T-helper 17 cell (primary cell): ENCODE measurements at places on chromosomes 4 and X.

- DNase-seq, result peak; percentile 23
These were observed 28.0 kb upstream of the CD40LG start for GRCh38 chrX:136619899-136620505.

DNA sequence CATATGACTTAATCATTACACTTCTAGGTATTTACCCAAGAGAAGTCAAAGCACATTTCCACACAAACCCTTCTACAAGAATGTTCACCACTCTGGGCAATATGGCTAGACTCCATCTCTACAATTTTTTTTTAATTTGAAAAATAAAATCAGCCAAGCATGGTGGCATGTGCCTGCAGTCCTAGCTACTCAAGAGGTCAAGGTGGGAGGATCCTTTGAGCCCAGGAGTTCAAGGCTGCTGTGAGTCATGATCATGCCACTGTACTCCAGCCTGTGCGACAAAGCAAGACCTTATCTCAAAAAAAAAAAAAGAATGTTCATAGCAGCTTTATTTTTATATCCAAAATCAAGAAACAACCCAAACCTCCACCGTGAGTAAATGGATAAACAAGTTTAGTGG, 70.3 kb upstream of the MBNL3 start:
- DNase-seq, result no peak

DNA sequence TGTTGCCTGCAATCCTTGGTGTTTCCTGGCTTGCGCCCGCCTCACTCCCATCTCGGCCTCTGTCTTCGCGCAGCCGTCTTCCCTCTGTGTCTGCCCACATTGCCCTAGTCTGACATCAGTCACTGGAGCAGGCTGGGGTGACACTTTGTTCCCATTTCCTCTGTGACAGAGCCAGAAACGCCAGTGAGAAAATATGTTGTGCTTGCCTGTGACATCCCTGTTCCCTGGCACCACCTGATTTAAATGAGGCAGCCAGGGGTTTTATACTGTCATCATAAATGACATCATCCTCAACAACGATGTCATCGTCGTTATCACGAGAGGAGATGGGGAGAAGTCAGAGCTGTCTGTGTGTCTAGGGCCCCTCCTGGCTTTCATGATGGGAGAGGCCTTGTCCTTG, 29.1 kb downstream of the ZNF185 start:
- no peak for DNase-seq

GRCh38 chr4:26762650-26763049, 98.0 kb upstream of the STIM2 start:
- DNase-seq, result no peak

- DNase-seq, result no peak
These were observed 10.3 kb downstream of the SPATA4 start for GRCh38 chr4:176185051-176185450.

DNA sequence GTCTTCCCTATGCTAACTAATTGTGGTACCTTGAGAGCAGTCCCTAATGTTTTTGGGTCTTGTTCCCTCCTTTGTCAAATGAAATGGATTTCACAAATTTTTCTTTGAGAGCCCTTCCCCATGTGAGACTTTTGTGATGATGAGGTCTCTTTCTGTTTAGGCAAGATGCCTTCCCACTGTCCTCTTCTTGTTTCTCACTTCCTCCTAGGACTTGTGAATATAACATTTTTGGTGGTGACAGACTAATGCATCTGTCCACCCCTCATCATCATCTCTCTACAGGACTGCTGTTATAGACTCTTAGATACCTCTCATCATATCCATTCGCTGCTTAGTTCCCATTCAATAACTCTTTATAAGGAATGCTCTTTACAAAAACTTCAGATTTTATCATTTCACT, 8.7 kb upstream of the ANK2 start:
- DNase-seq, result no peak

DNA sequence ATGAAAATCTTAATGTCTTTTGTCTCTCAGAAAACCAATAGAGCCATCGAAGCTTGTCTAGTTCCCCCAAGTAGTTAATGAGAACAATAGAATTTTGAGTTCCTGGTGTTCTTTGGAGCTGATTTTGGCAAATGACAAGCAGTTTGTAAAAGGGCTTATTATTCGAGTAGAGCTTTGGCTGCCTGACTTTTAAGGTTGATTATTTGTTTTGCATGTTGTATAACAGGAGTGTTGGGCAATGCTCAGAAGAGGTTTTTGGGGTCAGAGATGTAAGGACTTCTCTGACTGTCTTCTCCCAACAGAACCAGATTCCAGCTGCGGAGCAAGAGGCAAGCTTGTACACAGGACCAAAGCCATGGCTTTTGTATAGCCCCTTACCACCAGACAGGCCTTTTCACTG, 30.0 kb downstream of the ZCCHC12 start:
- DNase-seq, result no peak

DNA sequence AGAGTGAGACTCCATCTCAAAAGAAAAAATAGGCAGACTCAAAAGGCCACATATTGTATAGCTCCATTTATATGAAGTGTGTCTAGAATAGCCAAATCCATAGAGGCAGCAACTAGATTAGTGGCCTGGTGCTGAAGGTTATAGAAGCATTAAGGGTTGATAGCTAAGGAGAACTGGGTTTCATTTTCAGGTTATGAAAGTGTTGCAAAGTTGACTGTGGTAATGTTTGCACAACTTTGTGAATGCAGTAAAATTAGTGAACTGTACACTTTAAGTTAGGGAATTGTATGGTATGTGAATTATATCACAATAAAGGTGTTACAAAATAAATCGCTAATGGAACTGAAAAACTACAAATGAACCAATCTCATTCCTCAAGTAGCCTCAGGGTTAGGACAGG, 28.3 kb downstream of the TXLNG start:
- DNase-seq, result no peak

- no peak for DNase-seq
These were observed 1.2 kb downstream of the PRKX start for GRCh38 chrX:3712051-3712869.
